ENCODE measurements at places on chromosomes 12 and 14. TPM values are rescaled to one million over a fixed set of nuclear protein-coding genes. Genes with fewer than 3 reads are reported as not detected.
A peak's percentile ranks its signal among the peaks of the same experiment; 100 is the strongest.

GRCh38 chr14:77707355-77707723, 484 bp downstream of the ALKBH1 start:
- DNase-seq, result peak; percentile 82

COQ5 gene
- 32.6 TPM for total RNA-seq

DNA sequence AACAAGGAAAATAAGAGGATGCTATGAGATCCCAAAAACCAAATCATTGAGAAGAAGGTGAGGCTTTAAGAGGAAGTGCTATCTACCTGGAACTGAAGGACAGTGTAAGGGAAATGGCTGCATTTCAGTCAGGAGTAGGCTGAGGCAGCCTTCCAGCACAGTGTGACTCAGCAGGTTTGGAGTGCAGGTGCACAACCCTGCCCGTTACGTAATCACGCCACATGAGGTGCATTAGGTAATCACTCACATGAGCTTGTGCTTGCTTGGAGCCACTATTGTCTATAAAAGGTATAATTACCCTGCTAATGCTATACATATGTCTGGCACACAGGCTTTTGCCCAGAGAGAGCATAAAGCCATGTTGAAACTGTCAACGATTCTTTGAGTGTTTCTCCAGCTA, 74.9 kb downstream of the DIO2 start:
- DNase-seq, result no peak

TAS2R19 gene
- 2.6 TPM for total RNA-seq

ZNF641 gene
- 8.2 TPM for total RNA-seq

FAM181A gene
- not detected for total RNA-seq

DNA sequence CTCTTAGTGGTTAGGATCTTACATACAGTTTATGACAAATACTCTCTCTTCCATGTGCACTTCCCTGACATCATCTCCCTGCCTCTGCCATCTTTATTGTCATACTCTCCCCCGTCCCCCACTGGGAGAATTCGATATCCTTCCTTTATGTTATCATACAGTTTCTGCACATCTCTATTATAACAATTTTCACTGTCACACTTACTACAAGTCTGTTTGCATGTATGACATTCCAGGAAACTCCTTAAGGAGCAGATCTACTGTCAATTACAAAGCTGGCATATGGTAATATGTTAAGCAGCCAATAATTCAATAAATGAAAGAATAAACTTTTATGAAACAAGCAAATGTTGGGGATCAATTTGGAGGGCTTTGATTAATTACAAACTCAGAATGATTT, 91.1 kb downstream of the KCNH5 start:
- no peak for DNase-seq

TMEM117 gene
- 19.1 TPM for total RNA-seq

- no peak for DNase-seq
Observed at GRCh38 chr14:55332654-55333570, 61.7 kb downstream of the FBXO34 start.

DNA sequence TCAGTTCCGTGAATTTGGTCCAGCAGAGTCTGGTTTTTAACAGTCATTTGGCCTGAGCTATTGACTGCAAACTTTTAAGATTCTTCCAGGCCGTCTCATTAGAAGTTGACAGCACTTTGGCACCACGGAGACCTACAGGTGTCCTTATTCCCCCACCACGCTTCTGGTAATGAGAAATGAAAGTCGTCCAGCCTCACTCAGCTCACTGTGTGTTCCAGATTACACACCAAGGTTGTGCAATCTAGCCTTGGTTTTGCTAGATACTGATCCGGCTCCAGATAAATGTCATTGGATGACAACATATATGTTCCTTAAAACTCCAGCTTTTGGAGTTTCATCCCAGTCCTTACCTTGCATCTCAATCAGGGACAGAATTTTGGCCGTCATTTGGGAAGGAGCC, 210.4 kb downstream of the CHST11 start:
- peak; percentile 73 for DNase-seq

GRCh38 chr14:105283028-105283427, 17.8 kb downstream of the BRF1 start:
- no peak for DNase-seq

- peak; percentile 74 for DNase-seq
Observed at GRCh38 chr12:27176765-27177164, 67.3 kb upstream of the STK38L start.

DNA sequence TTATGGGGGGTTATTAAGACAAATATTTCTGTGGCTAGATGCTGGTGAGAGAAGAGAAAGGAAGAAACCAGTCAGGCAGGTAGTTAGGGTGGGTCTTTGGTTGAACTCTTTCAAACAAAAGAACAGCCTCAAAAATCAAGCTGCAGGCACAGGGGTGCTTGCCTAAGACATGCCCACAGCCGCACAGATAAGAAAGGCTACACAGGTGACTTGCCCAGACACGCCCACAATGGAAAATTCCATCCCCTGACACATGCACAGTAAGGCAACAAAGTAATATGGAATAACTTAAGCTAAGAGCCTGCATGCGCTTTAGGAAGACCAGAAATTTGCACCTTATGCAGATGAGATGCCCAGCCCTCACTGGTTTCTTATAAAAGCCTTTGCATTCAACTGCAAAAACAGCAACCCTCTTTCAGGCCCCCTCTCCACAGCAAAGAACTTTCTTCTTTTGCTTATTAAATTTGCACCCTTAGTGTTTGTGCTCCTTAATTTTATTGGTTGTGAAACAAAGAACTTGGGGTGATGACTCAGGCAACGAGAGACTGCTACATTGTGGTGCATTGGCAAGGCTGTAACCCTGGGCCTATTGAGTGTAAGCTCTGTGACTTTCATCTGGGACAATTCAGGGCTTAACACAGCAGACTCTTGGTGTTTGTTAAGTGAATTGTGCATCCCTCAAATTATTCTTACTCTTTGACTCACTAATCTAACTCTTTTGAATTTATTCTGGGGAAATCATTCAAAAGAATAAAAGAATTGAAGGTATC, 149.4 kb downstream of the RPAP3 start:
- DNase-seq, result no peak

DNA sequence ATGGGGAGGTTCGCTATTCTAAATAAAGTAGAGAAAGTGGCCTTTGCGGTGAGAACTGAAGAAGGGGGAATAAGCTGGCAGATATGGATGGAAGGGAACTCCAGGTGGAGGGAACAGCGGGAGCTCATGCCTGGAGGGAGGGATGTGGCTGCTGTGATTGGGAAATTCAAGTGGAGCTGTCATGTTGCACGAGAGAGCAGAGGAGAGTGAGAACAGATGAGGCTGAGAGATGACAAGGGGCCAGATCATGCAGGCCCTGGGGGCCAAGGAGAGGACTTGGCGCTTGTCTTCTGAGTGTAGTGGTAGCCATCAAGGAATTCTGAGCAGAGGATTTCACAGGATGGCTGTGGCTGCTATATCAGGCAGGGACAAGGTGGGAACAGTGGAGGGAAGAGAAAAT, 35.0 kb downstream of the TGFB3 start:
- no peak for DNase-seq

- DNase-seq, result no peak
Observed at GRCh38 chr14:96497087-96497486, 5.1 kb upstream of the PAPOLA start.

DNA sequence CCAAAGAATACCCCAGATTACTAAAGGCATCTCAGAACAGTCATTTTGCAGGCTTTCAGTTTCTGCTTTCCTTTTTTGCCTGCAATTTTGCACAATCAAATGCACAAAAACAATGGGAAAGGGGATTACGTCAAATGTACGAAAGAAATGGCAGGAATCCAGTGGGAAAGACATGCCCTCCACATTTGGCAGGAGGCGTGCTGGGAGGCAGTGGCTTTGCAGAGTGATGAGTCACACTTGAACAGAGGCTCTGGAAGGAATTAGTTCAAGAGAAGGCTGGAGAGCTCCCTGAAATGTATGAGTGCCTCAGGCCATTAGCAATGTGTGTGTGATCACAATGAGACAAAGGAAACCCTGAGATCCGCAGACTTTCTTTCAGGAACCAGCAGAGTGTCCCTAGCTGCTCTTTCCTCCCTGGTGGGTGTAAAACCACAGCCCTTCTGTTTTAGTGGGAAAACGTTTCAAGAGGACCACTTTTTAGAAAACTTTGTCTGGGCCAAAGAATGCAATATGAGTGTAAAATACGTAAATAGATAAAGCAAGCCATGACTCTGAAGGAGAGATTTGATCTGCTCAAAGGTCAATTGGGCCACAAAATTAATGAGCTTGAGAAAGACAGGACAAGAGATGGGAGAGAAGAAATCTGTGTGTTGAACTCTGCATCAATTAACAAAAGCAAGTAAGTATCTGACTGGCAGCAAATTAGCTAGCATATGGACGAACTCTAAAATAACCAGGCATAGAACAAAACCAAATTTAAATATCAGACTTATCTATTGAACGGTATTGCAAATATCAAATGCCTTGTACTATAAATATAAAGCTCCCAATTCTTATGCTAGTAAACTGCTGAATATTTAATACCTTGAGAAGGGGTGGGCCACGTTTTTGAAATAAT, 155.4 kb upstream of the PDE3A start:
- DNase-seq, result peak; percentile 100

GRCh38 chr14:51430079-51430478, 190.0 kb downstream of the TMX1 start:
- peak; percentile 8 for DNase-seq

DNA sequence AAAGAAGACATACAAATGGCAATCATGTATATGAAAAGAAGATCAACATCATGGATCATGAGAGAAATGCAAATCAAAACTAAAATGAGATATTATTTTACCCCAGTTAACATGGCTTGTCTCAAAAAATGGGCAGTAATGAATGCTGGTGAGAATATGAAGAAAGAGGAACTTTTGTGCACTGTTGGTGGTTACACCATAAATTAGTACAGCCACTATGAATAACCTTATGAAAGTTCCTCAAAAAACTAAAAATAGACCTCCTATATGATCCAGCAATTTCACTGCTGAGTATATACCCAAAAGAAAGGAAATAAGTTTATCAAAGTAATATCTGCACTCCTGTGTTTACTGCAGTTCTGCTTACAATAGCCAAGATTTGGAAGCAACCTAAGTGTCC, 151.7 kb downstream of the PDZRN4 start:
- no peak for DNase-seq

DNA sequence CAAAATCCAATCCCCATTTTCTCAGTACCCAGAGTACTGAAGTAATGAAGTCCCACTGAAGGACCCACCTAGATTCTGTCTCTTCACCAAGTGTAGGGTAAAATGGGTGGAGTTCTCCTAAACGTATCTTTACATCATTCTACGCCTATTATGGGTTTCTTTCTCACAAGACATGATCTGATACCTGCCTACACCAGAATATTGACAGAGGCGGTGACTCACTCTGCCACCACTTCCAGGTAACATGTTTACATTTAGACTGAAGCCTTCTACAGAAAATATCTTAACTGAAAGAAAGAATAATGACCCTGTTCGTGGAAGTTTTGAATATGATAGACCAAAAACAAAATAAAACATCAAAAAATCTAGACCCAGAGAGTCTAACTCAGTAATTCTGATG, 89.8 kb downstream of the BTG1 start:
- no peak for DNase-seq

- peak; percentile 97 for DNase-seq
Observed at GRCh38 chr12:77925536-77926108, 94.9 kb downstream of the NAV3 start.

NFE2 gene
- total RNA-seq, result not detected

GLT1D1 gene
- not detected for total RNA-seq

DNA sequence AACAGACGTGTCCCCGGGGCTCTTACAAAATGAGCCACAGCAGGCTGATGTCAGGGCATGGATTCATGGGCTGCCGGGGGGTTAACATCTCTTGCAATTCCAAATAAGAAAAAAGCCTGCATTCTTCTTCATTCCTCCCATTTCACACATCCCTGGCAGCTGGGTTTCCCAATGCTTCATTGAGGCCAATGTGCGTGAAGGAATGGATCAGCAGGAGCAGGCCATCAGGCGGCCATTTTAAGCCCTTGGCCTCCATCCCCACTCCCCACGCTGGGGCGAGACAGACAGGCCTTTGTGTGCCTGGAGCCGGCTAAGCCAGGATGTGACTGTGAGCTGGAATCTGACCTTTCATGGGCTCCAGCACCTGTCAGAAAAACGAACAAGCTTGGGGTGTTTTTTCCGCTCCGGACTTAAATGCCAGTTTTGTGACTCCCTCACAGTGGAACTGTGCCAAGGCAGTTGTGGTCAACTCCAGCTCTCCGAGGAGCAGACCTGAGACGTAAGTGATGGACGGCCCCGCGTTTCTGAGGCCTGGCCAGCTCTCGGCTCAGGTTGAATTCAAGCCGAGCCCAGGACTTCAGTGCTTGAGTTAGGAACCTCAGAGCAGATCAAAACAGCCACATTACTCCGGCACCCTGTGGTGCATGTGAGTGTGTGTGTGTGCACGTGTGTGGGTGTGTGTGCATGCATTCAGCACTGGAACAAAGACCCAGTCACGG, 133.1 kb downstream of the TMEM30B start:
- no peak for DNase-seq

GLI1 gene
- total RNA-seq, result 0.63 TPM

SCN8A gene
- total RNA-seq, result 13.8 TPM

- DNase-seq, result peak; percentile 81
Observed at GRCh38 chr14:61616524-61617185, 78.7 kb upstream of the HIF1A start.

- DNase-seq, result no peak
Observed at GRCh38 chr14:92175811-92176210, 54.0 kb downstream of the CPSF2 start.

DNA sequence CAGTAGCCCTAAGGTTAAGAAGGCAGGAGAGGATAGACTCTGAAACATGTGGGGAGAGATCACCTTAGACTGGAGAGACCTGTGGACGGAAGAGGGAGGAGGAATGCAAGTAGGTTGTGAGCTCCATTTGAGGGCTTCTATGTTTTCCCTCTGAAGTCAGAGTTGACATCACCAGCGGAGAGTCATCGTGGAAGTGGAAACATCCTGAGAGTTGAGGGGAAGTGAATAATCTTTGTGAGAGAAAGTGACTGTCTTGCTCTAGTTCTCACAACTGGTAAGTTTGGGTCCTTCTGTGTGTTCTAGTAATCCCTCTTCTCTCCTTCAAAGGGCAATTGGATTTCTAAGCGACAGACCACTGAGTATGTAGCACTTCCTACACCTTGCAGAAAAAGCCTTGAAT, 103.6 kb upstream of the CCND2 start:
- DNase-seq, result no peak

LPCAT3 gene
- 11.8 TPM for total RNA-seq

DNA sequence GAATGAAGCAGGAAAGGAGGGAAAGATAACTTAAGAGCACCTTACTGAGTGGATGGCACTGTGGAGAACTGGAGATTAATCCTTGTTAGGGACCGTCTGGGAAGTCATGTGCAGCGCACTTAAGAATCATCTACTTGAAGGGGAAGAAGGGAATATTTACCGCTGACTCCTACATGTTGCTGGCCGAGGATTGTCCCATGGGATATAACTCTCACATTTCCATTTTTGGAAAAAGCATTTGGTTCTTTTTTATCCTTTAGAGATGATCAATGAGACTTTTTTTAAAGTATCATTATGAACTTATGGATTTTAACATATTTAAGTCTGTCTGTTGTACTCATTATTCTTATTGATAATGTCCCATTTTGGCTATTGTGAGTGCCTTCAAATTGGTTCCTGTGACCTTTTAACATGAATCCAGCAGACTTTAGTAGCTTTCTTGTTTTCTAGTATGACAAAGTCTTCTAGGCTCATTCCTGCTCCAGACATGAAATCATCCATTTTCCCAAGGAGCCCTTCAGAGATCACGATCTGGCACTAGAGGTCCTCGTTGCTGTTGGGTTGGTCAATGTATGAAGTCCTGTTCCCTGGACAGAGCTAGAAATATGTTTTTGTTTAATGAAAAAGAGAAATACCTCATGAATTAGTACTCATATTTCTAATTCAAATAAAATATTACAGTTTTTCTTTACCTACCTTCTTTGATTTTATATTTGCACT, 20.2 kb upstream of the FAM234B start:
- DNase-seq, result peak; percentile 90

Measured in GM23248 (cell line).